Osteocyte (in vitro differentiated cells): ENCODE measurements at places on chromosomes 1 and 21. TPM values are rescaled to one million over a fixed set of nuclear protein-coding genes. Genes with fewer than 3 reads are reported as not detected.

The RGS7 gene
- total RNA-seq = 10.8 and 10.9 TPM in 2 replicates

GRCh38 chr1:8510041-8510823 is 192.3 kb downstream of the SLC45A1 start:
- DNase-seq = no peak

The MAB21L3 gene
- not detected in 2 replicates for total RNA-seq

DNA sequence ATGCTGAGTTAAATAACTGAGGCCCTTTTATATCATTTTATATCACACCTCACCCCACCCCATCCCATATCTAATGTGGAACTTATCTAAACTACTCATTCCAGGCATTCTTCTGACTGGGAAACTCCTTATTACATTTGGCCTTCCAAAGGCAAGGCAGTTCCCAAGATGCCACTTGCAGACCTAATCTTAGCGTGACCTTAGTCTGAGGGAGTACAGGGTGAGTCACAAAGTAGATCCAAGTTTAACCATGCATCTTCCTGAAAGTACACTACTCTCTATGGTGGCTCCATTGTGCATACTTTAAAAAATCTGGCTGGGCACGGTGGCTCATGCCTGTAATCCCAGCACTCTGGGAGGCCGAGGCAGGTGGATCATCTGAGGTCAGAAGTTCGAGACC is 353.6 kb upstream of the C1orf87 start:
- DNase-seq = no peak

The PRAMEF11 gene
- total RNA-seq = not detected in 2 replicates

DNA sequence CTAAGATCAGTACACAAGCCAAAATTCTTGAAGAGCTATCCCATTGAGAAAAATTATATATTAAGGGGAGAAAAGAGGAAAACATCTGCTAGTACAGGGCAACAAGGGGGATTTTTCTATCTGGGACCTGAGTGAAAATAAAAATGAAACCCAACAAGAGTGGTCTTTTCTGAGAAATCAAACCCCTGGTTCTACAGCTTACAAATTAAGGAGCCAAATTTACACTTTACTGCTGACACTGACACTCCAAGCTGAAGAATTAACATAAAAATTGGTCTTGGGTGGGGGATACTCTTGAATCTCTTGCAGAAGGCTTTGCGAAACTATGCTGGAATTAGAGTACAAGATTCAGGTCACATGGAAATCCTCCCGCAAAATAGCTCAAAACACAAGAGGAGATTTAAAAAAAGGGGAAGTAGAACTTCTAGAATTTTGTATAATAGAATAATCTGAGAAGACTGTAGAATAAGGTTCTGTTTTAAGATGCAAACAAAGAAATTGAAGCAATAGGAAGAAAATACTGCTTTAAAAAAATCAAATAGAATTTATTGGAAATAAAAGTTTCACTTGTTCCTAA is 32.1 kb upstream of the HSPA13 start:
- DNase-seq = no peak

- no peak for DNase-seq
Measured at GRCh38 chr1:231279081-231279480, 38.1 kb downstream of the GNPAT start.

DNA sequence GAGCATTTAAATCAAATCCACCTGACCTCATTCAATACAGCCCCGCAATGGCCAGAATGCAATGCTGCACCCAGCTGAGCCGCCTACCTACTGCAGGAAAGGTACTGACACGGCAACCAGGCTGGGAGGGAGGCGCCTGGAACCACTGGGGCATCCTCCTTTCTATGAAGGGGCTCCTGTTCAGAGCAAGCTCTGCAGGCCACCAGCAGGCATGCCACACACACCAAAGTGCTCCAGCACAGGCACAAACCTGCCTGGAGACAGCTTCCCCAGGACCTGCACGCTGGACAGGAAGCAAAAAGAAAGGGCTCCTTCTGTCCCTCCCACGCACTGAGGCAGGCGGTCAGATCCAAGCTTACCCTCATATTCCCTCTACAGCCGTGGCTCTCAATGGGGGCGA is 21.2 kb downstream of the CTNNBIP1 start:
- DNase-seq = no peak

- no peak for DNase-seq
Measured at GRCh38 chr1:151970128-151970527, 23.5 kb downstream of the S100A10 start.

DNA sequence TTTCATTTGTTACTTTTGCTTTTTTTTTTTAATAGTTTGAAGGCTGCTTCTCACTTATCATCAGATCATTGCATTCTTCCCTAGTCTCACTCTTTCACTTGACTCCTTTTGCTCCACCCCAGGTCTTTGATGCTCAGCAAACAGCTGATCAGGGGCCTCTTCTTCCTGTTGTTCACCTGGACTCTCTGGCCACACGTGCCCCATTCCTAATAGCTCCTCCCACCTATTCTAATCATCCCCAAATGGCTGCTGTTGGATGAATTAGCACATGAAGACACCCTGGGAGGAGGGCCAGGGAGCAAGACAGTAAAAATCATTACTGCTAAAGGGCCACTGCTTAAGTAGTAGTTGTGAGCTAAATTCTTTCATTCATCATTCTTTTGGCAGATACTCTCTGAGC is 119.5 kb downstream of the MAB21L3 start:
- DNase-seq = no peak

The TAS1R1 gene
- not detected in 2 replicates for total RNA-seq

DNA sequence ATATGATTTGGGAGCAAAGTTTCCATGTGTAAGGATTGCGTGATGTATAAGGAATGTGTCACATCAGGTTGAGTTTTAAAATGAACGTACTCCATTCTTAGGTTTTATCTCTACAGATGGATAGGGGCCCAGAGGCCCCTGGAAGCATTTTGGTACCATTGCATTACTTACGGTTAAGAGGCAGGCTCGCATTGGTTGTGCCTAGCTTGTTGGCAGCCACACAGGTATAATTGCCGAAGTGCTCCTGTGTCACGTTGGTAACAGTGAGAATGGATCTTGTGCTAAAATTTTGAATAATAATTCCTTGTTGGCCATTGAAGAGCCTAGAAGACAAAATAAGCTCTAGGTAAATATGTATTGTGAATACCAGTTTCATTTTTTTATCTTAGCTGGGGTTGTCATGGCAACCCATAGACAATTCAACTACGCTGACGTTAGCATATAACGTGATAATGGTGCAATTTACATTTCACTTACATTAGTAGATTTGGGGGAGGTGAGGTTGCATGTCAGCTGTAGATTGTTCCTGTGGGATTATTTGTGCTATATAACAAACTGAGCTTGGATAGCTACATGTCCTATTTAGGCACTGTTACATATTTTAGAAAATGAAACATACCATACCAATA is 511.9 kb upstream of the ZRANB2 start:
- no peak for DNase-seq

- DNase-seq = no peak
Measured at GRCh38 chr1:90722874-90723589, 5.9 kb upstream of the BARHL2 start.

DNA sequence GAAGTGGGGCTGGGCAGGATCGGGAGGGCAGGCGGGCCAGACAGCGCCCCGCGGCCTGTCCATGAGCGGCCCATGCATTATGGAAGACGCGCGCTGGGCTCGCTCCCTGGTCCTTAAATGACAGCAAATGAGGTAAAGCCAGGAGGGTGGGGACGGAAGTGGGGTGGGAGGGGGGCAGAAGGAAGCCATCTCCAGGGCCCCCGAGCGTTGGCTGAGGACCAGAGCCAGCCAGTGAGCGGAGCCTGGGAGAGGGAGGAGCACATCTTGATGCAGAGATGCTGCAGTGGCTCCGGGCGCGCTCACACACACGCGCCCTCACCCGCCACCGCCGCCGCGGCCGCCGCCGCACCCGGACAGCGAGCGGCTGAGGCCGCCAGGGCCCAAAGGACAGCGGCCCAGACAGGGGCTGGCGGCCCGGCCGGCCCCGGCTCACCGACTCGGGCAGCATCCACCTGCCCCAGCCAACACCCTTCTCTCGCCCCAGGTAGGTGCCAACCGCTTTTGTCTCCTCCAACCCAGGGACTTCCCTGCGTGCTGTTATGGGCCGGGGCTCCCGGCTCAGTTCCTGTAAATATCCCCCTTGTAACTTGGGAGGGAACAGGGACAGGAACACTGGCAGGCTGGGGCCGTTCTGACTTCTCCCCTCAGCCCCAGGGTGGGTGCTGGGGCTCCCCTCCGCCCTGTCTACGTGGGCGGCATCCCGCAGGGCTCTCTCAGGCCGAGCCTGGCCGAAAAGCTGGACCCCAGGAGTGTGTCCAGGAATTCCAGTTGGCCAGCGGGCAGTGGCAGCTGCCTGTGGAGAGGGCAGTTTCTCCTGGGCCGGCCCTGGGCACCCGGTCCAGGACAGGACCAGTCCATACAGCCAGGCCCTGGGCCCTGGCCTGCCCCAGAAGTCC is at the start of gene CNTN2:
CNTN2 (plus strand) TSS at position 302 of the 896 bp plus-strand sequence. CDS start 9,974 bp downstream, outside the sequence.
- DNase-seq = no peak

GRCh38 chr1:204505674-204506200 is 10.5 kb upstream of the MDM4 start:
- DNase-seq = no peak

The DENND2C gene
- 1.6 and 2.1 TPM in 2 replicates for total RNA-seq

DNA sequence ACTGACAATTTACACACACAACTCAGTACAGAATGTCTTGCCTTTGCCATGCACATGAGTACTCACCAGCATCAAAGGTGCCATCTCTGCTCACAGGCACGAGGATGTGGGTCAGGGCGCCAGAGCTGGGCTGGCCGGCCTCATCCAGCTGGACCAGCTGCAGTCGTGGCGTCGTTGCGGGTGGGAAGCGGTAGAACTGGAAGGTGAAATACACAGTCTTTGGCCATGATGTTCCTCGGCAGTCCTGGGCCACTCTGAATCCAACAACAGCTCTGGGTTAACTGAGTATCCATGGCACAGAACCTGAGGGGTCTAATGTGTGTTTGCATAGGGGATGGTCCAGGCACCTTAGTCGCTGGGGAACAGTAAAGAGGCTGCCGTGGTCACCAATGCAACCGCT is 87.7 kb downstream of the NPHP4 start:
- DNase-seq = peak; percentile 72

The NLRP3 gene
- 0.16 and 0.44 TPM in 2 replicates for total RNA-seq

DNA sequence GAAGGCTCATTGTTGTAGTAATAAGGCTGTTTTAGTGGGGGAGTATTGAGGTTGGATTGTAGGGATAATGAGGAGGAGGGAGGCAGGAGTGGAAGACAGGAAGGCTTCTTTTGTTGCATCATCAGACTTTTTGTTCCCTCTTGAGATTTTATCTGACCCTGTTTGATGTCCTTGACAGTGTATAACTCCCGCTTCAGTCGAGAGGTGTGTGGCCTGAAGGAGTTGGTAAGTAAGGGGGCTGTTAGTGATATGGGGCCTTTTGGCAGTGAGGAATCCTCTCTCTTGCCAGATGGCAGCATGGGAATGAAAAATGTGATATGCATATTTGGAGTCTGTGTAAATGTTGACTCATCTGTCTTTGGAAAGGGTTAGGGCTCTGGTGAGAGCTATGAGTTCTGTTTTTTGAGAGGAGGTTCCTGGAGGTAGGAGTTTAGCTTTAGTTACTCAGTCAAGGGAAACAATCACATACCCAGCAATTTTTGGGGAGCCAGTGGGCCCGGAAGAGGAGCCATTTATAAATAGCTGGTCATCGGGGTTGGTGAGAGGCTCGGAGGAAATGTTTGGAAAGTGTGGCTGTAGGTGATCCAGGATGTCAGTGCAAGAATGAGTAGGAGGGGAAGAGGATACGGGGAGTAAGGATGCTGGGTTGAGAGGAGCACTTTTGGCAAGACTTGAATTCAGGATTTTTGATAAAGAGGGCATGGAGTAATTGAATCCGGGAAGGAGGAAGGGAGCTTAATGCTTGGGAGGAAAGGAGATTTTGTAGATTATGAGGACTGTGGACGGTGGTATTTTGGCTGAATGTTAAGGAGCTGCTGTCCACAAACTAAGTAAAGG is 136.7 kb upstream of the ETV3 start:
- no peak for DNase-seq

- DNase-seq = no peak
Measured at GRCh38 chr1:178620584-178621475, 104.2 kb upstream of the RALGPS2 start.

GRCh38 chr1:16302709-16303627 is 49.3 kb downstream of the FBXO42 start:
- no peak for DNase-seq

The U2AF1 gene
- 16.2 and 18.0 TPM in 2 replicates for total RNA-seq

GRCh38 chr1:56330391-56331026 is 248.9 kb downstream of the PLPP3 start:
- no peak for DNase-seq

The AMPD1 gene
- not detected in 2 replicates for total RNA-seq
